ENCODE measurements at places on chromosomes 11 and 22.

- no peak for DNase-seq
Observed at GRCh38 chr11:129298988-129299387, 76.7 kb upstream of the BARX2 start.

DNA sequence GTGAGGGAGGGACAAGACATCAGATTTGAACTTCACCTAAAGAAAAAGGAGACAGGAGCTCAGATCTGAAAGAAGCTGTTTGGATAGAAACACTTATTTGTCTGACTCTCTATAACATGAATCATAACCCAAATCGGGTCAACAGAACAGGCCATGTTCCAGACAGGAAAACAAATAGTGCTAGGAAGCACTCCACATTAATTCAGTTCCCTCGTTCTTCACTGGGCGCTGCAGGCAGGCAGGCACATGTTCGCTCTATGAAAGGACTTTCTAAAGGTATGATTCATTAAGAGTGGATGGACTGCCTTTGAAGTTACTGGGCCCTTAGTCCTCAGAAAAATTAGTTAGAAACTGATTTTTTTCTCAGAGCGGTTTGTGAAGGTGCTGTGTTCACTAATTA, 137.5 kb upstream of the TRPC6 start:
- no peak for DNase-seq

DNA sequence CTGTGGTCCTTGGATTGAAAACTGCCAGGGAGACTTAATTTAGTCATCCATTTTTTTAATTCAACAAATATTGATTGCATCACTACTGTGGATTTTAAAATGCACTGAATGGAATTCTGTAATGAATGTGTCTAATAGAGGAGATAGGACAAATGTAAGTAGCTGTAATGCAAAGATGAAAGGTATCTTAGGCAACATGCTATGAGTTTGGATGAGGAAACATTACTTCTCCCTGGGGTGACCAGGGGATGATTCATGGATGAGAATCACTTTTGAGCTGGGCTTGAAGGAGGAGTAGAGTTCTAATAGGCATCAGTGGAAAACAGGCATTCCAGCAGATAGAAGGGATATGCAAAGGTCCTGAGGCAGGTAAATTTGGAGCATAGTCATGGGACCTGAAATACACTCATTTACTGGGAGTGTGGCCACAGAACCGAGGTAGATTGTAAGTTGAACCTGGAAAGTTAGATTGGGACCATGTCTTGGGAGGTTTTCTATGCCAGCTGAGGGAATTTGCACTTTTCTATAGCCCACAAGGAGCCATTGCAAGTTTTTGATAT, 43.4 kb downstream of the PKNOX2 start:
- no peak for DNase-seq

GRCh38 chr11:119166368-119167076, 2.0 kb upstream of the NLRX1 start:
- no peak for DNase-seq
